CD4-positive, alpha-beta T cell treated with Interleukin-4 for 4 hours (primary cell): ENCODE measurements at places on chromosomes 1 and 21.

DNA sequence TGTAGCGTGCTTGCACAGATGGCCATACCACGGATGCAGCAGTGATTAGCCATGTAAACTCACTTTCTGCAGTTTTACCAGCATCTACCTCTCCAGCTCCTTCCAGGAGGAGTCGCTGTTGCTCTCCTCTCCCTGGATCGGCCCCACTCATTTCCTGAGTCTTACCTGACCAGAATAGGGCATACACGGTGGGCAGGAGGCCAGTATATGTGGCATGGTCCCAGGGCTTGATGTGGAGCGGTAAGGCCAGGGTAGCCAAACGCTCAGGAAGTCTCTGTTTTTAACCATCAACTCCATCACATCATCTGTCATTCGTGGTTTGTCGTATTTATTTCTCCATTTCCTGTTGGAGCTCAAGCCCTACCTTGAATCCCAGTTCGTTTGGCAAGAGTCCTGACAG lies 163.4 kb upstream of the USP24 start:
- no peak for DNase-seq

DNA sequence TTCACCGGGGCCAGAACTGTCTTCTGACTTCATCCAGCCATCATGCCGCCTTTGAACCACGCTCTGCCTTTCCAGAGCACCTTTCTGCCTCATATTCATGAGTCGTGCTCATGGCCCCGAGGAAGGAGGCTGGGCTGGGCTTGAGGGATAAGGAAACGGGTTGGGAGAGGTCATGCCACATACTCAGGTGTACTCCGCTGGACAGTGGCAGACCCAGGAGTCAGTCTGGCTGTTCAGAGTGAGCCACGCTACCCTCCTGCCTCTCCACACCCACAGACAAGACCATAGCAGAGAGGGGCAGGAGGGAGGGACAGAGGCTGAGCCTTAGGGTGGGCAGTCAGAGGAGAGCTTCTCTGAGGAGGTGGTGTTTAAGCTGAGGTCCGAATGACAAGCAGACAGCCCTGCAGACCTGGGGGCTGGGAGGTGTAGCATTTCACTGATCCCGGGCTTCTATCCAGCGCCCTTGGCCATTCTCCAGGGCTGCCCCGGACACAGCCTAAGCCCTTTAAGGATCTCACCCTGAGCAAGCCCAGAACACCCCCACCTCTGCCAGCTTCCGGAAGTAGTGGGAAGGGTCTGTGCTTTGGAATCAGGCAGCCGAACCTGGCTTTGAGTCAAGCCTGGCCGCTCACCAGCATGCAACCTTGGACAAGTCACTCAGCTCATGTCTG lies 102.3 kb downstream of the LACTBL1 start:
- DNase-seq: no peak

DNA sequence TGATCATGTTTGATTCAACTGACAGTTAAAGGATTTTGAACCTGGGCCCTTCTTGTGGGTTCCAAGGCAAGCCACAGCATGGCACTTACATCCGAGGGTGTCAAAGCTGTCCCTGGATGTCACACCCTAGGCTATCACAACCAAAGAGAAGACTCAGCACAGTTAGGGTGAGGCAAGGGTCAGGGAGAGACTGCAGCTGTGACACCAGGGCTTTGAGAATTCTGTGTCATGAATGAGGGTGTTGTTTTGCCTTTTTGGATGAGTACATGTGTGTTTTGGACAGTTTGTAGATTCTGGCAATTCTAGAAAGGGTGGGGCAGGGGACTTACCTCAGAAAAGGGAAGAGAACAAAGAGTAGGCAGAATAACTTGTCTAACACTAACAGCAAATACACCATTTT lies 37.8 kb upstream of the ZNF326 start:
- peak; percentile 8 for DNase-seq

- DNase-seq: no peak
Observed at GRCh38 chr1:226542623-226543103, 5.9 kb upstream of the STUM start.

- DNase-seq: no peak
Observed at GRCh38 chr1:100411019-100411418, 58.7 kb downstream of the CDC14A start.
